Esophagus muscularis mucosa (tissue), 4 donors: ENCODE measurements at places on chromosomes 13 and 19. TPM values are rescaled to one million over a fixed set of nuclear protein-coding genes. Genes with fewer than 3 reads are reported as not detected.

- peaks cover 54% of the 10 kb centered on the region for H3K27me3 ChIP-seq
- no peak within 1 kb of the TSS for H3K27ac ChIP-seq
- H3K4me3 ChIP-seq, result peak within 1 kb of the TSS; percentile 39
- H3K36me3 ChIP-seq, result no peaks in the 10 kb centered on the region
Measured at GRCh38 chr13:94712287-94712811, at the start of gene SOX21. SOX21 (minus strand) TSS chr13:94712545; CDS start chr13:94712049, 496 bp downstream.

GRCh38 chr13:24888291-24888931 is 124.4 kb downstream of the RNF17 start:
- H3K36me3 ChIP-seq, result peaks cover 31% of the 10 kb centered on the region
- no peaks in the 10 kb centered on the region for H3K4me1 ChIP-seq
- H3K27me3 ChIP-seq, result no peaks in the 10 kb centered on the region
- no peak overlapping the region for H3K4me3 ChIP-seq

DNA sequence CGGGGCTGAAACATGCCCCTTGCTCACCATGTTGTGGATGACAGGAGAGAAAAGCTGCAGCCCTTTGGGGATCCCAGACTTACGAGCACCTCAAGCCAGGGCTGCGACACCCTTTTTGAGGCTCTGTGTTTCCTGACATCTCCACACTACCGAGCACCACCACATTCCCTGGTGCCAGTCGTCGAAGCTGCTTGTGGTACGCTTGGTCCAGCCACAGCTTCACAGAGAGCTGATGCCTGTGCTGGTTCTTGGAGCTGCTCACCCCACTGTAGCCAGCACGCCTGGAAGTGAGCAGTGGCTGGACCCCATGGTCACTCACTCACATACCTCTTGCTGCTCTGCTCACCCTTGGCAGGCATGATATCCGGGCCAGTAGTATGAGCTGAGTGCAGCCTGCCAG is 367.5 kb downstream of the SLITRK6 start:
- DNase-seq, result no peak
- no peaks in the 10 kb centered on the region for H3K36me3 ChIP-seq
- H3K4me3 ChIP-seq, result no peak overlapping the region
- no peak overlapping the region for H3K27ac ChIP-seq

DNA sequence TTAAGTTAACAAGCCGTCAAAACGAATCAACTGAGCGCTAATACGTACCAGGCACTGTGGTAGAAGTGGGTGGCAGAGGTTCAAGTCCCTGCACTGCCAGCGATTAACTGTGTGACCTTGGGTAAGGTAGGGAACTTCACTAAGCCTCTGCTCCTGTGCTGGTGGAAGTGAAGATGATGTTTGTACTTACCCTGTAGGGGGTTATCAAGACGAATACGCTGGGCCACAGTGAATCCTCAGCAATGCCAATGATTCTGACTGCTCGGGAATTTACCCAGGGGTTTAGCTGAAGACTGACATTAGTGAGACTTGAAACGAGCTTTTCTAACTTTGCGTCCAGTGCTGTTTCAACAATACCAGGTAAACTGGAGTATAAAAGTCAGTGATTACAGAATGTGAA is 305.3 kb downstream of the FGF9 start:
- H3K4me3 ChIP-seq, result no peak overlapping the region
- H3K27ac ChIP-seq, result no peak overlapping the region
- H3K36me3 ChIP-seq, result no peaks in the 10 kb centered on the region
- DNase-seq, result no peak
- H3K27me3 ChIP-seq, result no peaks in the 10 kb centered on the region

DNA sequence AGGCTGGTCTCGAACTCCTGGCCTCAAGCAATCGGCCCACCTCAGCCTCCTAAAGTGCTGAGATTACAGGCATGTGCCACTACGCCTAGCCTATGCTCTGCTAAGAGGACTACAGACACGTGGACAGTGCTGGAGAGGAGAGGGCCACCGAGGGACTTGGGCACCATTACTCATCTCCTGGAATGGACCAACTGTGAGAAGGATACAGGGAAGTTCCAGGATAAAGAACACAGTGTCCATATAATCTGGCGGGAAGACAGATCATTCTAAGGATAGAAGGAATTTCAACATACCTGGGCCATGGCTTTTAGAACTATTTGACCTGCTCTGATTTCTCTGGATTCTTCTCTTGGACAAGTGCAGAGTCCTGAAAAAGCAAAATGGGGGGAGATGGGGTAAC is 12.8 kb downstream of the ZNF565 start:
- H3K36me3 ChIP-seq, result peaks cover 16% of the 10 kb centered on the region
- H3K4me3 ChIP-seq, result no peak overlapping the region
- no peaks in the 10 kb centered on the region for H3K27me3 ChIP-seq
- no peak overlapping the region for H3K27ac ChIP-seq
- no peak for DNase-seq
- no peaks in the 10 kb centered on the region for H3K4me1 ChIP-seq

DNA sequence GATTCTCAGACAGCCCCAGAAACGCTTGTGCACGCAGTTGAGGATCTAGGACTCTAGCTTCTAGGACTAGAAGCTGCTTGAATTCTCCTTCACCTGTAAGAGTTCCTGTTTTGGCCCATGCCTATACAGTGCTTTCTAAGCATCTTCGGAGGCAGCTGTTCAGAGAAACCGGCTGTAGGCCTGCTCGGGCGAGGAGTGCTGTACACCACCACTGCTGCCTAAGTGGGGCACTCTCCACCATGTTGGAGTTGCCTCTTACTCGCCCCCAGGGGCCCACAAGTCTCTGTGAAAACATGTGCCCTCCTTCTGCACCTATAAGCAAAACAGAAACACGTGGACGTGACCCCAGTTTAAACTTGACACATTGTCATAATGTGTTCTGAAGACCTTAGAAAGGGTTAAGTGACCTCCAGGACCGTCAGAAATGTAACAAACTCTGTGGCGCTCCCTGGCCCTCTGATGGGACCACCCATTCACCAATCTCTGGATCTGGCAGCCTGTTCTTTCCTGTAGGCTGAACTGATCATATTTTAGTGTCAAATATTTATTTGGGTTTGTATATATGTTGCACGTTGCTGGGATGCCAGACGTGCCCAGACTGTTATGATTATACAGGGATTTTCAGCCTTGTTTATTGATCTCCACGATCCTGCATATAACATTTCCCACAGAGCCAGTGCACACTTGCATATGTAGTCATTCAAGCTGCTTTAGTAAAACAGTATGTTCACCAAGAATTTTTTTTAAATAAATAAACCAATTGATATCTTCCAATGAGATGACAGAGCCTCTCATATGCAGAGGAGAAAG is 60.8 kb downstream of the C13orf42 start:
- no peaks in the 10 kb centered on the region for H3K36me3 ChIP-seq
- DNase-seq, result peak; percentile 57
- no peak overlapping the region for H3K4me3 ChIP-seq
- no peak overlapping the region for H3K27ac ChIP-seq
- no peaks in the 10 kb centered on the region for H3K4me1 ChIP-seq

DNA sequence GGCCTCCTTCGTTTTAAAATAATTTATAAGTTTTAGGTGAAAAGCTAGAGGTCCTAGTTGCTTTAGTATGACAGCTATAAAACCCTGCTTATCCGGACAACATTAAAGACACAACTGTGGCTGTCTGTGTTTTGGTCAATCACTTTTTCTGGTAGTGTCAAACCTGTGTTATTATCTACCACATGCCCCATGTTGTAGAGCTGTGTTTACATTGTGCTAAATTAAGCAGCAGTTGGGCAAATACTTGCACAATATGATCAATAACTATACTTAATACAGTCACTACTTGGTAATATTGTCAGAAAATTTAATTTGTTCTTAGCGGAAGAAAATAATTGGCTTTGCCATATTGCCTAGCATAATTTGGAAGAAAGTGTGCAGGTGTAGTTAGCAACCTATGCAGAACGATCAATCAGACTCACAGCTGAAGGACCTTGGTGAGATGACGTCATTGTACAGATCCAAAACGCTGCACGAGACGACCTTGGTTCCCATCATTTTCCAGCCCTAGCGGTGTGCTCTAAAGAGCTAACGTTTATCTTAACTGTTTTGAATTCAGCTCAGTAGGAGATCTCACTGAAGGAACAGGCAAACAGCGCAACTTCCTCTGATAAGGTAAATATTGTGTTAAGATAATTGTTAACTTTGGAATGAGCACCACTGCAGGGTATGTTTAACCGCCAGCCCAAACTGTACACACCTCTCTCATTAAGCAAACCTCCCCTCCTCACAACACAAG is 476.6 kb downstream of the IRS2 start:
- H3K27me3 ChIP-seq, result no peaks in the 10 kb centered on the region
- no peak for DNase-seq
- no peak overlapping the region for H3K4me3 ChIP-seq

DNA sequence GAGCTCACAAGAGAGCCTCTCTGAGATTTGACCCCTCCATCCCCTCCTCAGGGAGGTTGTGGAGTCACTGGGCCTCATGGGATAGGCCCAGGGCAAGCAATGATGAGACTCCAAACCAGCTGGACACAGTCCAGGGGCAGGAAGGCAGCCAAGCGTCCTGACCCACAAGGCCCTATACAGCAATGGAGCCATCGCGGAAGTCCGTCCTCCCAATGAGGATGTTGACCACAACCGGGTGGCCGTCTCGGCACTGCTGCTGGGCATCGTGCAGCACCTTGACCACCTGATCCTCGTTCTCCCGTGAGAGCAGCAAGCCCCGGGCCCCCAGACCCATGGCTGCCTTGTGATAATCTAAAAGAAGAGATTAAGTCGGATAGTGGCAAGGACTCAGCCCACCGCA is 7.9 kb downstream of the SYDE1 start:
- no peak overlapping the region for H3K4me3 ChIP-seq
- DNase-seq, result no peak
- no peaks in the 10 kb centered on the region for H3K27me3 ChIP-seq
- peaks cover 100% of the 10 kb centered on the region for H3K36me3 ChIP-seq

GRCh38 chr13:106656186-106656585 is 88.2 kb upstream of the ARGLU1 start:
- DNase-seq, result no peak
- H3K4me3 ChIP-seq, result no peak overlapping the region
- no peaks in the 10 kb centered on the region for H3K4me1 ChIP-seq
- H3K27me3 ChIP-seq, result no peaks in the 10 kb centered on the region

DNA sequence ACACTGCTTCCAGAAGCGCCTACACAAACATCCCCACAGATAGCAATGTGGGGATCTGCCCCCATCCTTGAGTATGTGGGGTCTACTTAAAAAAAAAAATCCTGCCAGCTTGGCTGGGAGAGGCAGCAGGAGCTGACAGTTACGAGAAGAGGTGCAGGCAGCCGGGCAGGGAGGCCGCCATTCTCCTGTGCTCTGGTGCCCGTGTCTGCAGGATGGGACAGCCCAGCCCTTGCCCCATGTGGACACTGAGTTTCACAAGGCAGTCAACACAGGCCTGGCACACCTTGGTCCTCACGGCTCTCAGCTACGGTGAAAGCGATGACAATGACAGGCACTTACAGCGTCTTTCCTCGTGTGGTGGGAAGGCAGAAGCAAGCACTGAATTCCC is 24.0 kb downstream of the MPND start:
- H3K4me3 ChIP-seq, result no peak overlapping the region
- H3K36me3 ChIP-seq, result peaks cover 46% of the 10 kb centered on the region
- H3K4me1 ChIP-seq, result peaks cover 48% of the 10 kb centered on the region
- H3K27ac ChIP-seq, result peak overlapping the region; percentile 54
- no peaks in the 10 kb centered on the region for H3K27me3 ChIP-seq
- DNase-seq, result no peak

DNA sequence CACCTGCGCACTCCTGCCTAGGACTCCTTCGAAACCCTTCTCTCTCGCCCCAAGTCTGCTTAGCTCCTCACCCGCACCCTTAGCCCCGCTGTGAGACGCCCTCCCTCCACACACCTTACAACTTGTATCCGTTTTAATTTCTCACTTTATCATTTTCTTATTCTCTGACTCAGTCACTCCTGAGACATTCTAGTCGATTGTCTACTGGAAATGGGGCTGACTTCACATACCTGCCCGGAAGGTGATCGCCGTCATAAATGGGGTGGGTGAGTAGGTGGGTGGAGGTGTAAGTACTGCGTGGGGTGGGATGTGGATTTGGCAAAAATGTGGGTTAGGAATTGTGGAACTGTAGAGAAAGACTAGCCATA is 714 bp downstream of the NDFIP2 start:
- peak overlapping the region; percentile 83 for H3K4me3 ChIP-seq
- H3K4me1 ChIP-seq, result peaks cover 28% of the 10 kb centered on the region
- no peaks in the 10 kb centered on the region for H3K36me3 ChIP-seq
- peak overlapping the region; percentile 77 for H3K27ac ChIP-seq
- H3K27me3 ChIP-seq, result no peaks in the 10 kb centered on the region
- DNase-seq, result no peak

DNA sequence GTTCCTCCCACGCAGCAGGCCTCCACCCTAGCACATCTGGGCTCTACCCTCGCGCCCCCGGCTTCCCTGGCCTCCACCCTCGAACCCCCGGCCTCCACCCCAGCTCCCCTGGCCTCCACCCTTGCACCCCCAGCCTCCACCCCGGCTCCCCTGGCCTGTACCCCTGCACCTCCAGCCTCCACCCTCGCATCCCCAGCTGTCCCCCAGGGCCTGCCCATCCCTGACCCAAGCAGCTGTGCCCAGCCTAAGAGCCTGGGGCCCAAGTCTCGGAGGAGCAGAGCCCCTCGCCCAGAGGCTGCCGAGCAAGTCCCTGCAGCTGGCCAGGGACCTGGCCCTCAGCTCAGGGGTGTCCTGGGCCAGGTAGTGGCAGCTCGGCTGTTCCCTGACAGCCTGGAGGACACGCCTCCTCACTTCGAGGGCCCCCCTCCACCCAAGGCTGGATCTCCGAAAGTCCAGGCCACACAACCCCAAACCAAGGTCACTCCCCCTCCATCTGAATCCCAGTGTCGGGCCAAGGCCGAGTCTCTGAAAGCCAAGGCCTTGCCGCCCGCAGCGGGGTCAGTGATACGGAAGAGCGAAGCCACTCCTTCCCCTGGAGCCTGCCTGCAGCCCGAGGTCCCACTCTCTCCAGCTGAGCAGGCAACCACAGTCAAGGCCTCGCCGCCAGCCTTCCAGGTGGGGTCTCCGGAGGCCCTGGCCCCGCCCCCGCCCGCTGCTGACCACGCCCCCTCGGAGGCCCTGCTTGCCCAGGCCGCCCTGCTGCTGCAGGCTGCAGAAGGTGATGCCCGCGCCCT is 7.9 kb upstream of the ARHGAP33 start:
- H3K36me3 ChIP-seq, result peaks cover 30% of the 10 kb centered on the region
- no peak for DNase-seq
- H3K4me1 ChIP-seq, result peaks cover 5% of the 10 kb centered on the region
- H3K27me3 ChIP-seq, result no peaks in the 10 kb centered on the region

GRCh38 chr19:48963371-48964204 is 1.5 kb upstream of the FTL start:
- H3K27ac ChIP-seq, result peak overlapping the region; percentile 94
- no peaks in the 10 kb centered on the region for H3K27me3 ChIP-seq
- no peak for DNase-seq
- H3K4me1 ChIP-seq, result peaks cover 61% of the 10 kb centered on the region
- peaks cover 37% of the 10 kb centered on the region for H3K36me3 ChIP-seq

GRCh38 chr13:80979035-80979641 is 638.2 kb upstream of the SPRY2 start:
- H3K27ac ChIP-seq, result no peak overlapping the region
- H3K4me1 ChIP-seq, result no peaks in the 10 kb centered on the region

- DNase-seq, result no peak
- peak overlapping the region; percentile 85 for H3K27ac ChIP-seq
- H3K36me3 ChIP-seq, result no peaks in the 10 kb centered on the region
- no peaks in the 10 kb centered on the region for H3K27me3 ChIP-seq
- H3K4me1 ChIP-seq, result peaks cover 21% of the 10 kb centered on the region
- H3K4me3 ChIP-seq, result peak overlapping the region; percentile 33
Measured at GRCh38 chr13:30388406-30389283, 33.6 kb upstream of the UBE2L5 start.

FPR1 gene
- 38.9 TPM for total RNA-seq

C19orf33 gene
- total RNA-seq, result 7.8 TPM

OVOL3 gene
- not detected for total RNA-seq

CERS1 gene
- 3.2 TPM for total RNA-seq

PRSS57 gene
- total RNA-seq, result not detected

S1PR2 gene
- 27.7 TPM for total RNA-seq

LIM2 gene
- not detected for total RNA-seq

KIR2DL4 gene
- not detected for total RNA-seq

KCNN4 gene
- 1.8 TPM for total RNA-seq
